Stimulated activated CD4-positive, alpha-beta T cell treated with anti-CD3 and anti-CD28 coated beads, Interleukin-15, amount 100 ng/mL, for 1 hour (primary cell): ENCODE measurements at places on chromosomes 5 and 9.

- no peak for DNase-seq
Measured at GRCh38 chr5:39570403-39571027, 145.7 kb upstream of the DAB2 start.

- DNase-seq = no peak
Measured at GRCh38 chr9:68714416-68715180, 9.6 kb downstream of the PIP5K1B start.

- DNase-seq = no peak
Measured at GRCh38 chr9:87465816-87466215, 31.9 kb upstream of the DAPK1 start.

- no peak for DNase-seq
Measured at GRCh38 chr5:77012601-77013000, 17.6 kb upstream of the AGGF1 start.

DNA sequence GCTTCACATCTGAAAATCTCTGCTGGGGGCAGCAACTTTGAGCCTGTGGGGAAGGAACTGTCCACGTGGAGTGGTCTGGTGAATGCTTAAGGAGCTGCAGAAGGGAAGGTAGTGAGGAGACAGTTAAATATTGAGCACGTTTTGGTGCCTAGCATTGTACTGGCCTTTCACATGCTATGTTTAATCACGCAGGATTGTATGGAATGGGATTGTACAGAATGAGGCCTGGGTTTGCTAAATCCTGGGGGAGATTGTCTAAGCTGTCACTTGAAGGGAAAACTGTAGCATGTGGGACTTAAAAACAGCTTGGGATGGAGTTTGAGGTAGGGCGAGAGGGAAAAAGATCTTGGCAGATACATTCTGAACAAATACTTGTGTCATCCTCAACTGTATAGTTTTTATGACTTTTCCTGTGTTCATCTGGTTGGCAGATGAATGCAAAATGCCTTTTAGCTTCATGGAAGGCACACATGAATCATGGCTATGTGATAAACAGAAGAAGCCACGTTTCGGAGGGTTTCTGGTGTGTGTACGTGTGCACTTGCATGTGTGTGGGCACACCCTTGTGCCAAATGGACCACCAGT lies 106.6 kb downstream of the TMC1 start:
- no peak for DNase-seq

GRCh38 chr5:79189439-79190234 lies 46.3 kb upstream of the JMY start:
- DNase-seq = no peak

- no peak for DNase-seq
Measured at GRCh38 chr9:22214021-22214420, 204.9 kb upstream of the CDKN2B start.

- no peak for DNase-seq
Measured at GRCh38 chr5:144481861-144482260, 311.2 kb downstream of the KCTD16 start.

DNA sequence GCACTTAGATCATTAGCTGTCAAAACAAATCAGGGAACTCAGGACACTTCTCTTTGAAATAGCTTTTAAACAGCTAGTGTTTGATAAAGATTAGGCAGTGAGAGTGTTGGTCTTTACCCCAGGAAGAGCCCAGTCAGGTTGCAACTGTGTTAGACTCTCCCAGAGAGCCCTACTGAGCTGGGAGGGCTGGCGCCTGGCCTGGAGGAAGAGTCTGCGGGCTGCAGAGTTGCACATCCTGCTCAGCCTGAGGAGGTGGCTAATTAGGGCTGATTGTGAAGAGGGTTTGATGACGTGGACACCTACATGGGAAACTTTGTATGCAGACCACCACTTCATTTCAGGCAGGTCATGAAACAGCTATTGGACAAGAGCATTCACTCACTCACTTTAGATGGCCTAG lies 112.0 kb downstream of the TMEM174 start:
- DNase-seq = no peak

GRCh38 chr5:51694826-51695225 lies 311.6 kb downstream of the ISL1 start:
- no peak for DNase-seq

- DNase-seq = no peak
Measured at GRCh38 chr5:150153957-150154617, 1.6 kb downstream of the PDGFRB start.

GRCh38 chr5:14506661-14507060 lies 74.9 kb upstream of the OTULINL start:
- no peak for DNase-seq

- no peak for DNase-seq
Measured at GRCh38 chr5:145780982-145781381, 54.2 kb downstream of the PRELID2 start.

DNA sequence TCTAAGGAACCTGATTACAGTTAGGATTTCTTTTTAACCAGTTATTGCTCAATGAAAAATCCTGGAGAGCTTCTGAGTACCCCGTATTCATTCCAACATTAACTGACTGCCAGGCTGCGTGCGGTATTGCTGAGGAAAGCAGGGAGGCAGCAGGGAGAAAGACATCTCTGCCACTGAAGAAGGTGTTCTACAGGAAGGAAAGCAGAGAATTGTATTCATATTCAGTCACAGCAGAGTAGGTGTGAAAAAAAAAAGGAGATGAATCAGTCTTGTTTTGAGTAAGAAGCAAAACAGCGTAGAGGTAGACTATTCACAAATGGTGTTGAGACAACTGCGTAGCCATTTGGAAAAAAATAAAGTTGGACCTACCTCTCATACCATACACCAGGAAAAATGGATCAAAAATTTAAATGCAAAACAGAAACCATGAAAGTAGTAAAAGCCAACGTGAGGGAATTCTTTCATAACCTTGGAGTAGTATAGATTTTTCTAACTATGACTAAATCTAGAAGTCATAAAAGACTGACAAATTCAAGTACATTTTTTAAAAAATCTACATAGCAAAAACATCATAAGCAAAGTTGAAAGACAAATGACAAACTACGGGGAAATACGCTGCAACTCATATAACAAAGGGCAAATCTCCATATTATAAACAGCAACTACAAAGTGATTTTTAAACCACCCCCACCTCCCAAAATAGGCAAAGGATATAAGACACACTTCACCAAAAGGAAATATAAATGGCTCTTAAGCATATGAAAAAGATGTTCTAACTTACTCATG lies 9.9 kb upstream of the NR4A3 start:
- DNase-seq = no peak

GRCh38 chr5:138364576-138364975 lies 12.1 kb downstream of the KDM3B start:
- no peak for DNase-seq

- no peak for DNase-seq
Measured at GRCh38 chr5:110359221-110359620, 367.2 kb downstream of the TMEM232 start.

DNA sequence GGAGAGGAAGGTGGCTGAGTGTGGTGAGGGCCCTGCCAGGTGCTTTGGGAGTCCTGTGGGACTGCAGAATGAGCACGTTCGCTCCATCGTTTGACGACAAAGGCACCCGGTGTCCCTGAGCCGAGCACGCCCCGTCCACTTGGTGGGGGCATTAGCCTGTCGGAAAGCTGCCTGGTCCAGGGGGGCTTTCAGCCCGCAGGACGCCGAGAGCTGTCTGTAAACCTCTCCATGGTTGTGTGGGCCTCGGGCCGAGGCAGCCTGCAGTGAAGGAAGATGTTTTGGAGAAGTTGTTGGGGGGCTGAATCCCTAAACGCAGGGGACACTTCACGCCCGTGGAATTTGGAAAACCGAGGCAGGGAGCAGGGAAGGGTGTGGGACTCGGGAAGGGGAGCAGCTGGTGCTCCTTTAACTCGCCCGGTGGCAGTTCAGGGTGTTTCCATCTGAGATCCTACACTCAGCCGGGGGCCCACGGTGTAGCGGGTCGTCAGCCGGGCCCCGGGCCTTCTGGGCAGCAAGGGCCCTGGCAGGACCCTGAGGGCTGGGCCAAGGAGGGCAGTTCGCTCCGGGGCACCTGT lies 53.8 kb downstream of the MRPL36 start:
- DNase-seq = no peak

GRCh38 chr9:86721843-86722705 lies 225.2 kb downstream of the GAS1 start:
- no peak for DNase-seq

DNA sequence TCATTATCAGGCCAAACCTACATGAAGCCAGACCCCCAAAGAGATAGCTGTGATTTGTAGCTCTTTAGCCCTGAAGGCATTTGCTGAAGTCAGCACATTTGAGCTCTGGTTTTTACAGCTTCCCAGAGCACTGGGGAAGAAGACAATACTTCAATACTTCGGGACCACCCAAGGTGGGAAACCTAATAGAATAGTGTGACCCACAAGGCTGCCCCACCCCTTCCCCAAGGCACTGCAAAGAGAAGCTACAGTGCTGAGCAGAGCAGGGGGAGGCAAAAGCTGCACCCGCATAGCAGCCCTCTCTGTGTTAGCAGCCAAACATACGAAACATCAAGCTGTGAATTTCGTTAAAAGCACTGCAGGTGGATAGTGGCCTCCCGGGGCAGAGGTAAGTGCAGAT lies 87.3 kb downstream of the HSD17B3 start:
- DNase-seq = no peak

GRCh38 chr9:70076678-70077077 lies 33.0 kb downstream of the MAMDC2 start:
- no peak for DNase-seq

GRCh38 chr5:178667101-178667500 lies 40.3 kb upstream of the CLK4 start:
- no peak for DNase-seq

GRCh38 chr5:83471405-83472212 lies at the start of gene VCAN:
VCAN (plus strand) TSS chr5:83471744; CDS start chr5:83483519, 11,775 bp downstream.
- DNase-seq = no peak

DNA sequence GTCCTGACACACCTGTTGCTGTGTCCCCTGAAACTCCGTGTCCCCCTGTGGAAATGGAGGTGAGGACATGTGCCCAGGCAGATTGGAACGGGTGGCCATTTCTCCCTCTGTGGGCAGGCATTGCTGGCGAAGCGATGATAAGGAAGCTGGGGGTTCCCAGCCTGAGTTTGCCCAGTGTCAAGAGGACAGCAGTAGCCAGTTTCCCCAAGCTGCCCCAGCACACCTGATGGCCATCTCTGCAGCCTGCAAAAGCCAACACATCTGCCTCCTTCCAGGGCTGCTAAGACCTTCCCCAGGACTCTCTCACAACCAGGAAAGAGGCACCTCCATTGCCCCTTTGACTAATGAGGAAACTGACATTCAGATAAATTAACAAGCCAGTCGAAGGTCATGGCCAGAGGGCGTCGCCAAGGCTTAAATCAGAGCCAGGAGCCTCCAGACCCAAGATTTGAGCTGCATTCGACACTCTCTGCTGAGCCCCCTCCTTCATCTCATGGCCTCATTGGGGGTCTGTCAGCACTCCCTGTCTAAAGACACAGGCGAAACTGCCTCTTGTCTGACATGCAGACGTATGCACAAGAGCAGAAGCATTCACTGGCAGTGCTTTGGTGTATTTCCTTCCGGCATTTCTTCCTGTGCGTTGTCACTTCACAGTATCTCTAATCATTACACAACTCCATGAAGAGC lies 10.4 kb upstream of the WNK2 start:
- no peak for DNase-seq

DNA sequence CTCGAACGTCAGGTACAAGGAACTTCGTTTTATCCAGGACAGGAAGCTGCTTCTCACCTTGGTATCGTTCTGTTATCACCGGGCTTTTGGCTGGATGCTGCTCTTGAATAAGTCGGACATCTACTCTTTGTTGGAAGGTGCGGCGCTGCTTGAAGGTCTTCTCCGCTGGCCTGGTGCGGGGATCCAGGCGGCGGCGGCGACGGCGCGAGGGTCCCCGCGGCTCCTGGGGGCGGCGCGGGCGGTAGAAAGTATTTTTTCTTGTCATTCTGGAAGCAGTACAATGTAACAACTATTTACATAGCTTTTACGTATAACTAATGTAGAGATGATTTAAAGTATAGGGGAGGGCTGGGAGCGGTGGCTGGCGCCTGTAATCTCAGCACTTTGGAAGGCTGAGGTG lies 52.3 kb downstream of the ACER2 start:
- no peak for DNase-seq

GRCh38 chr9:128712451-128713410 lies 10.4 kb downstream of the PKN3 start:
- DNase-seq = no peak
